ENCODE measurements at places on chromosomes 11 and 22.

DNA sequence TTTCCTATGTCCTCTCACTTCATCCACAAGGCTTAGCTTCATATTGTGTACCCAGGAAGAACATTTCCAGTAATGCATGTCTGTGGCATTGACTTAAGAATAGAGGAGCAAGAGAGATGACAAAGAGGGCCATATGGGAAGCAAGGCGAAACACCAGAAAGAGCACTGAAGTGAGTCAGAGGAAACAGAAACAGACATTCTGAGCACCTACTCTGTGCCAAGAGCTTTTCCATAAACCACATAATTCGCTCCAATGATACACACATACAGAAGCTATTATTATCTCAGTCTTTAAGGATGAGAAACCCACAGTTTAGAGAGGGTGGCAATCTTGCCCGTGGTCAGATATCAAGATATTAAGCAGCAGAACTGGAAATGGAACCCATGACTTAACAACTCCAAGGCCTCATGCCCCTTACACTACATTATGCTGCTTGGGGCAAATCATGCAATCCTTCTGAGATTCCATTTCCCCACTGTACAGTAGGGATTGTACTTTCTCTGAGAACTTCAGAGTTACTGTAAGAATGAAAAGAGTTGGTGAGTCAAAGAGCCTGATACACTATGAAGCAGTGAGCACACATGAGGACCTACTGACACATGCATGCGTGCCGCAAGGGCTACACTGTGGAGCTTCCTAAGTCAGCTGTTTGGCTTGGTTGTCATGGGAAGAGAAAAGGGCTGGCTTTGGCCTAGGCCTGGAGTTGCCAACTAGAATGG lies 126.6 kb downstream of the KCNC1 start:
- no peak for DNase-seq

- DNase-seq = no peak
These were observed 278 bp downstream of the MMP26 start for GRCh38 chr11:4704790-4705334.

GRCh38 chr11:40716344-40717130 lies 742.9 kb downstream of the LRRC4C start:
- no peak for DNase-seq

- no peak for DNase-seq
These were observed 55.0 kb downstream of the LARGE1 start for GRCh38 chr22:33865248-33865647.

DNA sequence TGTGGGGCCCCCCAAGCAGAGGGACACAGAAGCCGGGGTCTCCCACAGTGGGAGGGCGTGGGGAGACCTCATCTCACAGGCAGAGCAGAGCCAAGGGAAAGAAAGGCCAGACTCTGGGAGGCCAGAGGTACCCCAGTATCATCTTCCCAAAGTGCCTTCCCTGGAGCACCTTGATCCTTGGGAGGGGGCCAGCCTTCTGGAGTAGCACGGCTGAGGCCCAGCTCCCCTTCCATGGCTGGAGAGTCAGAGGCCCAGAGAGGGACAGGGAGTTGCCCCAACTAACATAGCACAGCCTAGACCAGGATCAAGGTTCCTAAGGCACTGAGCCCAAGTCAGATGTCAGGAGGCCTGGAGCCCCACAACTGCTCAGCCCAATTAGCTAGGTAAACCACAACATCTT lies 50.6 kb downstream of the ELFN2 start:
- DNase-seq = no peak

DNA sequence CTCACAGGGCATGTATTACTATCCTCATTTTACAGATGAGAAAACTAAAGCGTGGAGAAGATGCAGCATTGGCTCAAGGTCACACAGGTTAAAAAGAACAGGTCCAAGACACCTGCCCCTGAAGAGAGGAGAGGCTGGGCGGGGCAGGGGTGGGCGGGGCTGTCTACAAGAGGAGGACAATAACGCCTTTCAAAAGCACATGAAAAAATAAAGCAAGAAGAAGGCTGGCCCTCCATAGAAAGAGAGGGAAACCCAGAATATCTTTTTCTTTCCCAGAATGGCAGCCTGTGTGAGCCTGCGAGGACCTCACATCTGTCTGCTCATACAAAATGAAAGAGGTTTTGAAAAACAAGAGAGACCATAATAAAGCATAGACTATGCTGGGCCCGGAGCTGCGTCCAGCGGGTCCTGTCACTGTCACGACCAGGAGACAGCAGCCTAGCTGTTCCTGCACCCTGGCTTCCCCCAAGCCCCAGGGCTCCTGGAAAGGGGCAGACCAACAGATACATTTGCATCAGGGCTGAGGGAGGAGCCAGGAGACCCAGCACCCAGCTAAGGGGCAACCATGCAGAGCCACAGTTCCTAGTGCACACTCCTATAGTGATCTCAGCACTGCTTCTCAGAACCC lies 61.6 kb downstream of the DSCAML1 start:
- no peak for DNase-seq

DNA sequence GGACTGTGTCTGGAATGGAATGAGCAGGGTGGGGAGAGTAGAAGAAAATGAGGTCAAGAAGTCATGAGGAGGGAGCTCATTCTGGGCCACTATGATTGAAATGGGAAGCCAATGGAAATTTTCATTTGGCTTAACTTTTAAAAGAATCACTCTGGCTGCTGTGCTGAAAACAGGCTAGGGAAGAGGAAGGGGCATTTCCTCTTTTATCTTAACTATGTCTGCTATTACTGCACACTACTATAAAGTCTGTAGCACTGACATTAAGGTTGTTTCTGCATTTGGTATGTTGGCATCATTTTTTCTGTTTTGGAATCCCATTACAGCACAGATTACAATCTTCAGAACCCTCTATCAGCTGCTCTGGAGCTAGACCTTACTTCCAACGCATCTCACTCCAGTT lies 8.2 kb downstream of the PATL1 start:
- DNase-seq = no peak

DNA sequence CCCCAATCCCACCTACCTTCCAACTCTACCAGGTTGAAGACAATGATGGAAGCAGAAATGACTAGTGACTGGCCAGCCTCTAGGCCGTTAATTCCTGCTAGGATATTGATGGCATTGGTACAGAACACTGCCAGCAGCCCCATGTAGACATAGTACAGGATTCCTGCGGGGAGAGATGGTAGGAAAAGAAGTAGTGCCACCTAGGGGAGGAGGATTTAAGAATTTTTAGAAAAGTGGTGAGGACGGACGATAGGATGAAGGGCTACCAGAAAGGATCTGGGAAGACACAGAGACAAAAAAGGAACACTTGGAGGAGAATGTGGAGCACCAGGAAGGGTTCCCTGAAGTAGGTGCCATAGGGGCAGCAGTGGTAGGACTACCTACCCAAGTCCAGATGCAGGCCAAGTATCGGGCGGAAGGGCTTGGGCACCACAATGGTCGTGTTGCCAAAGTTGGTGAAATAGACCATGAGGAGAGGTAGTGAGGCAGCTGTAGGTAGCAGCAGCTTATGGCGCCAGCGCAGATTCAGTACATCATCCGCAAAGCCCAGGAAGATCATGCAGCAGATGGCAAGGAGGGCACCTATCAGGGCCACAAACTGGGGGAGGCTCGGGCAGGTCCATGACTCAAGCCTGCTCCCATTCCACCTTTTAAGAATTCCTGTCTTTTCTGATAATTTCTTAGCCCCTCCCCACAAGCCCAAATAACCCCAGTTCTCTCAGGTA lies 1.2 kb downstream of the DPAGT1 start:
- no peak for DNase-seq

DNA sequence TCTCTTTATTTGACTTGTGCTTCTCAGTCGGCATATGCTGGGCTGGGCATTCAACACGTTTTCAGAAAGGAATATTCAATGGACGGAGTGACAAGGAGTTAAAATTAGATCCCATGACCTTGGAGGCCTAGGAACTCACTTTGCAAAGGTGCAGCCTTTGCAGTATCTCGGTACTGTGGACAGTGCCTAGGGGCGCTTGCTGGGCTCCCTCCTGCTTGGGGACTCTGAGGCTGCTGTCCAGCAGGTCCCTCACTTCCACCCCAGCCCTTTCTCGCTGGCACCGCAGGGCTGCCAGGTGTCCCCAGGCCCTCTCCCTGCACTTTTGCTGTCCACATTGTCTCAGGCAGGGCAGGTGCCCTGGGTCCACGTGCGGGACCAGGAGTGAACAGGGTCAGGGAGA lies 255.5 kb upstream of the B3GAT1 start:
- DNase-seq = no peak

GRCh38 chr11:30342736-30343166 lies 19.8 kb downstream of the ARL14EP start:
- no peak for DNase-seq

DNA sequence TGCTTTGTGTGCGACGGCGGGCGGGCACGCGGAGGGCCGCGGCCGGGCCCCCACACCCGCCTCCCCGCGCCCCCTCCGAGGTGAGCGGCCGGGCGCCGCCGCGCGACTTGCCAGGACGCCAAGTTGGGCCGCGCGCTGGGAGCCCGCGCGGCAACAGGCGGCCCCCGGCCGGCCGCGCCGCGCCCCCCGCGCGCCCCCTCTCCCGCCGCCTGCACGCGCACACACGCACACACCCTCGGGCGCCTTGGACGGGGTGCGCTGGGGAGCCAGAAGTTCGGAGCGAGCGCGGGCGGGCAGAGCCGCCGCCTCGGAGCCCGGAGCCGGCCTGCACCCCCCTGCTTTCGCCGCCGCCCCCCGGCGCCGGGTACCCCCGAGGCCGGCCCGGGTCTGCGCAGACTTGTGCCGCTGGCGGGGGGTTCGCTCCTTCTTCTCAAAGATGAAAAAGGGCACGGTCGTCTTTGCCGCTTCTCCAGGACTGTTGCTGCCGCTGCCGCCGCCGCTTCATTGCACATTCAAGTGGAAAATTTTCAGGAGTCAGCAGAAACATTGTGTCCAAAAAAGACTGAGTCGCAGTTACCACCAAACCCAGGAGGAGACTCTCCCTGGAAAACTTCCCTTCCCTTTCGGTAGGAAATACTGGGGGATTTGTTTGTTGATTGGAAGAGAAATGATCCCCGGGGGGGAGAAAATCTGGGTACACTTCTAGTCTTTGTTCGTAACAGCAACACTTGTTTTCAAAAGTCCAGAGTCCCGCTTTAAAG lies 895 bp downstream of the TEAD1 start:
- no peak for DNase-seq

GRCh38 chr11:30392221-30392784 lies 69.4 kb downstream of the ARL14EP start:
- DNase-seq = no peak

DNA sequence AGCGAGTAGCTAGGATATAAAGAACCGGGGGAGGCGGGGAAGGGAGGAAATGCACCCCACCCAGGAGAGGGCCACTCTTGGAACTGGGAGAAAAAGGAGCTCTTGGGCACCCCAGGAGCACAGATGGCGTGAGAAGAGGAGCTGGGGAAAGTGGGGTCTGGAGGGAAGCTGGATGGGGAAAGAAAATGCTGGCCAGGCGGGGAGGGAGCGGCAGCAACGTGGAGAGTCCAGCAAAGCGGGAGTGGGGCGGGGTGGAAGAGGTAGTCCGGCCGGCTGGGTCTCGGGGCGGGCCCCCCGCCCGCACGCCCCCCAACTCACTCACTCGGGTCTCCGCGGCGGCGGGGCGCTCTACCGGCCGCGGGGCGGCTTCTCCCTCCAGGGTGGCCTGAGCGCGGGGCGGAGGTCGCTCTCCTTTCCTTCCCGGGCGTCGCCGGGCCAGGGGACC lies 522 bp downstream of the TOB2 start:
- DNase-seq = no peak

DNA sequence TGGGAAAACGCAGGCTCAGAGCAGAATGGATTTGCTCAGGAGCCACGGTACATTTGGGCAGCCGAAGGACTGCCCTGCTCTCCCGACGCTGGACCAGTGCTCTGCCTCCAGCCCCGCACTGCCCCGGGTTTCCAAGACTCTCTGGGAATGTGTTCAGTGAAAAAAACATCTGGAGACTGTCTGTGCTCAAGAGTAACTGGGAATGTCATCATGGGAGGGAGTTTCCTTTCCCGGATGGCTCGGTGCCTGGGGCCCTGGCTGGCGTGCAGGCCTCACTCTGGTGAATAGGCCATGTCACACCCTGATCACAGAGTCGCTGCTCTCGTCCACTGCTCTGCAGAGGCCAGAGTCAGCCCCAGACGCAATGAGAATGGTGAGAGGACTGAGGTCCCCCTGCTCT lies 9.8 kb upstream of the APOL6 start:
- no peak for DNase-seq

DNA sequence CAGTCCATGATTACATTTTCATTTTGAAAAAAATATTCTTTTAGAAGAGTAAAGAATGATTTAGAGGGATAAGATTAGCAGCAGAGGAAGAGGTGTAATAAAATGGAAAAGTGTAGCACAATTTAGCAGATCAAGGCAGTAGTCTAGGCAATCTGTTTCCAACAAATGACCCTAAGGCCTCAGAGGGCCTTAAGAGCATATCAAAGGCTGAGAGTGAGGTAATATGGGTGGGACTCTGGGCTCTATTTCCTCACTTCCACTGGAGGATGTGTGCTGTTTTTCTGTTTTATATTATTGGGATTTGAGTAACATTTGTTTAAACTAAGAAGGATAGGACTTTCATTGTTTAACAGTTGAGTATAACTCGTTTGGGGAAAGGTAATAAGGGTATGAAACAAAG lies 28.8 kb downstream of the CCDC81 start:
- no peak for DNase-seq

DNA sequence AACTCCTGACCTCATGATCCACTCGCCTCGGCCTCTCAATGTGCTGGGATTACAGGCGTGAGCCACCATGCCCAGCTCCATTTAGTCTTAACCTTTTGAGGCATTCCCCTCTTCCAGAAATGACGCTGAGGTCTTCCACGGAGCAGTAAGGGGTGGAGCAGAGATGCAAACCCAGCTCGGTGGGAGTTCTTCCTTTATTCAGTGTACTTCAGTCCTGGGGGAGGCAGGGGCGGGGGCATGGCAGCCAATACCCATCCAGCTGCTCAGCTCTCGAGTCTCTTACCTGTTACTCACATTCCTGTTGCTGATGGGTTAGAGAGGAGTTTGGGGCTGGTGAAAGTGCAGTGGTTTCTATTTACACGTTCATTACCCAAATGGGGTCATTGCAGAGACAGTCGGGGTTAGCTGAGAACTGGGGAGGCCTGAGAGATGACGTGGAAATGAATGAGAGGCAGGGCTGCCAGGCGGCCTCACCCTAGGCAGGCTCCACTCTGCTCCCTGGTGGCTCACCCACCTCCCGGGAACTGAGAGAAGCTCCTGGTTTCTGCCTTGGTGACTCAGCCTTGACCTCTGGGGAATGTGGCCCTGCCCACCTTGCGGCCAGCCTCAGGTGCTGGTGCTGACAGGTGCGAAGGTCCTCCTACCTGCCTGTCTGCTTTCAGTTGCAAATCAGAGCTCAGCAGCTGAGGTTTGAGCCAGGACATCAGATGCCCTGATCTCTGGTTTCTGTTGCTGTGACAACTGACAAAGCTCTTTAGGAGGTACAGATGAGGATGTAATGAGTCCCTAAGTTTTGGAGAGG lies 13.4 kb upstream of the ST14 start:
- no peak for DNase-seq
